ENCODE measurements at places on chromosomes 3 and 15. TPM values are rescaled to one million over a fixed set of nuclear protein-coding genes. Genes with fewer than 3 reads are reported as not detected.

DNA sequence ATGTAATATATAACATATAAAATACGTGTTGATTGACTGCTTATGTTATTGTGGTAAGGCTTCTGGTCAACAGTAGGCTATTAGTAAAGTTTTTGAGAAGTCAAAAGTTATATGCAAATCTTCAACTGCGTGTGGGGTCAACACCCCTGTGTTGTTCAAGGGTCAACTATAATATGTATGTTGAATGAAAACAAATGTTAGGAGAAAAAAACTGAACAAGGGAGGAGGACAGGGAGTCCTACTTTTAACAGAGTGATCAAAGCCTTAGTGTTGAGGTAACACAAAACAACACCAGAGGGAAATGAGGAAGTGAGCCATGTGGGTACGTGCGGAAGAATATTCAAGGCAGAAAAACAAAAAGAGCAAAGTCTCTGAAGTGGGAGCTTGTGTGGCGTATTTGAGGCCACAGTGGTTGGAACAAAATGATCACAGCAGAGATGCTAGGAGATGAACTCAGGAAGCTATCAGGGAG lies 62.5 kb downstream of the SFMBT1 start:
- no peak overlapping the region for H3K4me3 ChIP-seq
- H3K27ac ChIP-seq, result no peak overlapping the region
- no peak for DNase-seq
- H3K36me3 ChIP-seq, result no peaks in the 10 kb centered on the region
- no peaks in the 10 kb centered on the region for H3K27me3 ChIP-seq
- H3K4me1 ChIP-seq, result peaks cover 28% of the 10 kb centered on the region

DNA sequence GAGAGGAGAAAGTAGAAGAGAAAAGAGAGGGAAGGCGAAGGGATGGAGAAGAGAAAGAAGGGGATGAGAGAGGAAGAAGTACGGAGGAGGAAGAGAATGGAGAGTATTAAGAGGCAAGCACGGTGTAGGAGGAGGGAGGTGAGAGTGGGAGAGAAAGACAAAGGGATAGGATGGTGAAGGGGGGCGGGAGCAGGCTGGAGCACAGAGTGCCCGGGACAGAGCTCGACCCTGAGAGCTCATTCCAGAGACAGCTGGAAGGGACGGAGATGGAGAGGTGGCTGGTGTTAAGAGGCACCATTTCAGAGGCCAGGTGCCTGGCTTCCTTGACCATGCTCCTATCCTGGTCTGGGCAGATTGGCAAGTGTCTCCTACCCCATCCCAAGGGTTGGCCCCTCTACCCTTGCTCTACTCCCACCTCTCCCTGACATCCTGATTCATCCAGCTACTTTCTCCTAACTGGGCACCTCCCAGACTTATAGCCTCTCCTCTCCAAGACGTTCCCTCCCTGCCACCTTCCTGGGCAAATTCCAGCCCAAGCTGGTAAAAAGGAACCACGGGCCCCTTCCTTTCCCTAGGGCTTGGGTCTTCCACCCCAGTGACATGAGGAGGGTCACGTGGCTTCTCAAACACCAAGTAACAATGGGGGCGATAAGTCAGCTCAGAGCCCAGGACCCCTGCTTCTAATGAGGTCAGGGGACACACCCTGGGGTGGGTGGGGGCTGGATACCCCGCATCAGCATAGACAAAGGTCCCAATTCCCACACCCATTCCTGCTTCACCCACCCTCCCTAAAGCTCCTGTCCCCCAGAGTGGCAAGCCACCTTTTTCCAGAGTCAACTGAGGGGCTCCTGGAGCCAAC lies 1.1 kb downstream of the CLCN2 start:
- no peak overlapping the region for H3K27ac ChIP-seq
- peak overlapping the region; percentile 64 for H3K4me3 ChIP-seq
- DNase-seq, result no peak
- H3K27me3 ChIP-seq, result no peaks in the 10 kb centered on the region
- peaks cover 11% of the 10 kb centered on the region for H3K36me3 ChIP-seq

- H3K27me3 ChIP-seq, result no peaks in the 10 kb centered on the region
- H3K4me1 ChIP-seq, result peaks cover 5% of the 10 kb centered on the region
- no peaks in the 10 kb centered on the region for H3K36me3 ChIP-seq
- no peak for DNase-seq
Observed at GRCh38 chr3:10357592-10358308, 36.8 kb upstream of the SEC13 start.

DNA sequence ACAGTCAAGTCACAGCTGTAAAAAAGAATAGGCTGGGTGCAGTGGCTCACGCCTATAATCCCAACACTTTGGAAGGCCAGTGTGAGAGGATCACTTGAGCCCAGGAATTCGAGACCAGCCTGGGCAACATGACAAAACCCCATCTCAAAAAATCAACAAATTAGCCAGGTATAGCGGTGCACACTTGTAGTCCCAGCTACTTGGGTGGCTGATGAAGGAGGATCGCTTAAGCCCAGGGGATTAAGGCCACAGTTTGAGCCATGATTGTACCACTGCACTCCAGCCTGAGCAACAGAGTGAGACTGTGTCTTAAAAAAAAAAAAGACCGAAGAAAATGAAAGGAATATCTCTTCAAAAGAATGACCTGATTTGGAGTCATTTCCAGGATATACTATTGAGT lies 6.6 kb downstream of the HERC1 start:
- no peaks in the 10 kb centered on the region for H3K27me3 ChIP-seq
- no peak for DNase-seq
- no peaks in the 10 kb centered on the region for H3K36me3 ChIP-seq
- H3K4me1 ChIP-seq, result peaks cover 22% of the 10 kb centered on the region
- no peak overlapping the region for H3K27ac ChIP-seq

Gene ACKR2
- 4.5 TPM for total RNA-seq

Gene PAQR5
- 8.8 TPM for total RNA-seq

Gene MYNN
- total RNA-seq, result 17.2 TPM

Gene LRRN1
- 7.5 TPM for total RNA-seq

Gene SLC35G2
- 1.1 TPM for total RNA-seq
